ENCODE measurements at places on chromosomes 6 and 20.

DNA sequence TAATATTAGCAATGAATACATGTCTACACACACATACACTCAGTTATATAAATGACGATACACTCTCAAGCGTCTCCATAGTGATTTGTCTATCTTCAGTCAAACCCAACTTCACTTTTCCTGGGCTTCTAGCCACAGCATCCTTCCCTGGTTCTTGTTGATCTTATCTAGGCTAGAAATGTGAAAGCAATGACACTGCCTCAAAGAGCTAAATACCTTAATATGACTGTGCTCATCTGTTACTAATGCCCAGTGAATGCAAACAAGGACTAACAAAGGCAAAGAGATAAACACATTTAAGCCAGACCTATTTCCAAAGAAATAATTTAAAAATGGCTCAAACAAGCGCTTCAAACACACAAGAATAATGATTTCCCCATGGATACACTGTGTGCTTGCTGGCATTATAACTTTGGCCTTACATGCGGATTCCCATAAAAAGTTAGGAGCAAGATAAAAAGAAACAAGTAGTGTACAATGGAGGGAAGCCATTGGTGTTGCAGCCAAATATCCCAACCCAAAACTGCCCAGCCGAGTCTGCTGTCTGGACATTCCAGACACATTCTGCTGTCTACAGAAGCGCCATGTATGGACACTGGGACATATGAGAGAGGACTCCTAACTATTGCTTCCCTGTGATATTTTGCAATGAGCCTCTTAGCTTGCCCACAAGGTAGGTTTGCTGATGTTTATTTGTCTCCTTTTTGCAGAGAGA is 19.5 kb upstream of the DAAM2 start:
- no peak for DNase-seq

- DNase-seq: no peak
Observed at GRCh38 chr6:157120534-157121232, 202.6 kb downstream of the TMEM242 start.

DNA sequence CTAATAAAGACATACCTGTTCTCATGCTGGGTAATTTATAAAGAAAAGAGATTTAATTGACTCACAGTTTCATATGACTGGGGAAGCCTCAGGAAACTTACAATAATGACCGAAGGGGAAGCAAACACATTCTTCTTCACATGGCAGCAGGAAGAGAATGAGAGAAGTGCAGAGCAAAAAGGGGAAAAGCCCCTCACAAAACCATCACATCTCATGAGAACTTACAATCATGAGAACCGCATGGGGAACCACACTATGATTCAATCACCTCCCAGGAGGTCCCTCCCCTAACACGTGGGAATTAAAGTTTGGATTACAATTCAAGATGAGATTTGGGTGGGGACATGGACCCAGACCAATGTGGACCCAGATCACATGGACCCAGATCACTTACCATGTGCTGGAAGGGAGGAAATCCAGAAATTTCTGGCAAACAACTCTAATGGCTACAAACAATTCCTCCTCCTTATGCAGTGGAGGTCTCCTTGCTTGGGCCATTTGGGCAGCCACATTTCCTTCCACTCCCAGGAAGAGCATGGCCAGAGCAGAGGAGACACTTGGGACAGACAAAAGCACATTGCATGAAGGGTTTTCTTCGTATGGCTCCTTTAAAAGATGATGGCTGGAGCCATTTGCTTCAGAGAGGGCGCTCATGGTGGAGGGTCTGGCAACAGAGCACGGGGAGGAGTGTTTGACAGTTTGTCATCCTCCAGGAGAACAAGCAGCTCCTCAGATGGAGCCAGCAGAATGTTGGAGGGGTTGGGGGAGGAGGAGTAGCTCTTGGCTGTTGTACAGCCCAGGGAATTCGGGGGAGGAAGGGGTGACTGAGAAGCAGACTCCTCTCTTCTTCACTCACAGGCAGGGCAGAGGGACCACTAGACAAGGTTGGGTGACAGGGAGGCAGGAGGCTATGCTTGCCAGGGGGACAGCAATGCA is 30.4 kb downstream of the SERPINB9 start:
- DNase-seq: no peak

GRCh38 chr6:142810952-142811514 is 133.9 kb downstream of the HIVEP2 start:
- DNase-seq: no peak

GRCh38 chr6:53426667-53427270 is 78.0 kb upstream of the ELOVL5 start:
- DNase-seq: no peak

DNA sequence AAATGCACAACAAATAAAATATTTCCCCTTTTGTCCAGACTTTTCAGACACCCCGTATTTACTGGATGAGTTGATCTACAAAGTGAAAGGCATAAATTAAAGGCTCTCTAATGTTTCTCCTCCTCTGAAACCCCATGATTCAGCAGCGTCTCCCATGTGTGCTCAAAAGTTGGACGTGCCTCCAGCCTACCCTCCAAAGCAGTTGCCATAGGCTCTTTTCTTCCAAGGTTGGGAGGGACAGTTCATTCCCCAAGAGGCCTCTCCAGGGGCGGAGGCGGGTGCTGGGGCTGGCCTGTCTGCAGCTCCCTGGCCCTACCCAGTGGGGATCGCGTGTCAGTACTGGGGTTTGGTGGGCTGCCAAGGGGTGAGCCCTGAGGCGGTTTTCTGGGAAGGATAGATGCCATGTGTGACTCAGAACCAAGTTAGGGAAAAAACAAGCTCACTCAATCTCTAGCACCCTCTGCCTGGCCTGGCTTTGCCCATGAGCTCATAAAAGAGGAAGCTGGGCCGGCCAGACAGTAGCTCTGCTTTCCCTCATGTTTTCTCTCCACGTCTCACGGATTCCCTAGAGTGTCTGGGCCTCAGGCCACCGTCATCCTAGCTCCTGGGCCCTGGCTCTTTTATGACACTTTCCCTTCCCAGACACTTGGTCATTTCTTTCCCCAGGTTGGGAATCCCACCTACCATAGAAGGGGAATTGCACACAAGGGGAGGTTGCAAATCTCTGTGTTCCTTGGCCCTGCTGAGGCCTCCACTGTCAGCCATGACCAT is 8.0 kb upstream of the IER3 start:
- DNase-seq: no peak

- DNase-seq: no peak
Observed at GRCh38 chr6:165895421-165896165, 232.6 kb upstream of the PDE10A start.

- no peak for DNase-seq
Observed at GRCh38 chr6:6678185-6678671, 89.7 kb downstream of the LY86 start.

DNA sequence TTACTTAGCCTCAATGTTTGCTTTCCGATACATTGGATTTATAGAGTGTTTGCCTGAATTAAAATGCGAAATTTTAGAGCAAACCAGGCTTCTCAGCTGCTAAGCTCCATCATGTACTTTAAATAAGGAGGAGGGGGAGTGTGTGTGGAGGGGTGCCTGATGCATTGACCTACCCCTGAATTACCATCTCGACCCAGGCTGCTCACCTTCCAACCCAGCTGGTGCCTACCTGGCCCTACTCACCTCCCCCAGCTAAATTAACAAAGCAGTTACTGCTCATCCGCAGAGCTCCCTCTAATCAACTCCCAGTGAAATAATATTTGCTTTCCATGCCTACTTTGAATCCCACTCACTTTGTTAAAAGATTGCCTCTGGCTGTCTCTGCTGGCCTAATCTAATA is 544.5 kb downstream of the MAFB start:
- DNase-seq: no peak

DNA sequence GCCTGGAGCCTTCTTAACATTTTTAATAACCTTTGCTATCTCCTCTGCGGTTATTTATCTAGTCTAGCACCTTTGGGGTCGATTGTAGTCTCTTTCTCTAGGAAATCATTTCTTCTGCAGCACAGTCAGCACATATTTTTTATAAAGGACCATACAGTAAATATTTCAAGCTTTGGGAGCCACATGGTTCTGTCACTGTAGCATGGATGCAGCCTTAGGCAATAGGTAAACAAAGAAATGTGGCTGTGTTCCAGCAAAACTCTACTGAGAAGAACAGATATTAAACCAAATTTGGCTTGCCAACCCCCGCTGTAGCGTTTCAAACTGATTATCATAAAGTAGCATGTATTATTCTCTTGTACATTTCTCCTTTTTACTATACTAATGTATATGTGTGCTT is 95.7 kb downstream of the SLC23A2 start:
- DNase-seq: no peak

DNA sequence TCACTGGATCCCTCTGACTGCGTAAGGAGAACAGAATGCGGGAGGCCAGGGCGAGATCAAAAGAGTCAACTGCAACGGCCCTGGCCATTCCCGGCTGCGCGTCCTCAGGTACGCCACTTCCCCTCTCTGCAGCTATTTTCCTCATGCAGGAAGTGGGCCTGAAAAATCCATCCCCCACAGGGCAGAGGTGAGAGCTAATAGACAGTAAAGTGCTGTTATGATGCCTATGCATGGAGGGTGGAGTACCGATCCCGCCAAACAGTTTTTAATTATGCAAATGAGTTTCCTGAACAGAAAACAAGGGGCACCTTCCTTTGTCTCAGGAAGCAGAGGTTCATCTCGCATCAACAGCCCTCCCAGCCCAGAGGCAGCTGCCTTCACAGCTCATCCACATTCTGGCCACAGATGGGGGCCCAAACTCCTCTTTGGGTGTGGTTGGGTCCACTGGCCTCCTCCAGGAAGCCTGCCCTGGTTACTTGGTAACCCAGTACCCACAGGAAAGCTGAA is 9.3 kb downstream of the PREX1 start:
- peak; percentile 32 for DNase-seq

- no peak for DNase-seq
Observed at GRCh38 chr6:169854083-169854725, 102.8 kb downstream of the ERMARD start.

DNA sequence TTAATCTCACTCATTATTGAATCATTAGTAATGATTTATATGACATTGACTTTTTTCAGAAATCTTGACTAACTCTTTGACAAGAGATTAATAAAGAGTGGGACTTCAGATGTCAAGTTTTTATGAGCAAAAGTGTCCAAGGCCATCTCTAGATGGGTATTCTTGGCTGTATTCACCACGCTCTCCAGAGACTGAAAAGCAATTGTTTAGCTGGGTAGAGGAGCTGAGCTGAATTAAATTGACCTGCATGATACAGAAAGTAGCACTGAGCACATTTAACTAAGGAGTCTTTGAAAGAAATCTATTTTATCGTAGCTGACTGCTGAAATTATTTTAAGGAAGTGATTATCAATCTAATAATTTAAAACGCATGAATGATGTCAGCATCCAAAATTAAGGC is 89.4 kb downstream of the LINC00237 start:
- no peak for DNase-seq

DNA sequence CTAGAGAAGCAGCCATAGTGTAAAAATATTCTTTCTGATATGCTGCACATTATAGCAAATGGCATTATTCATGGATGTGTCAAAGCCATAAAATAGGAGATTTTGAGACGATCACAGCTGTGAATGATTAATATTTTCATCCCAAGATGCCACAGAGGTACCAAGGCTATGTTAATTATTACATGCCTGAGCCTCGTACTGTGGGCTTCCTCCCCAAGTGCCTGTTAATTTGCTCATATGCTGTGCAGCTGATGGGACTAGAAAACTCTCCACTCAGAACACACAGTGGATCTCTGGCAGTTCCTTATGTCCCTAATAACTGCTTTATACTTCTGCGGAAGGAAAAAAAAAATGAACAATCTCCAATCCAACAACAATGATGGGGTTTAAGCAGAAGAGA is 184.9 kb upstream of the TSHZ2 start:
- DNase-seq: no peak

GRCh38 chr6:111600588-111601445 is 4.9 kb downstream of the TRAF3IP2 start:
- no peak for DNase-seq

DNA sequence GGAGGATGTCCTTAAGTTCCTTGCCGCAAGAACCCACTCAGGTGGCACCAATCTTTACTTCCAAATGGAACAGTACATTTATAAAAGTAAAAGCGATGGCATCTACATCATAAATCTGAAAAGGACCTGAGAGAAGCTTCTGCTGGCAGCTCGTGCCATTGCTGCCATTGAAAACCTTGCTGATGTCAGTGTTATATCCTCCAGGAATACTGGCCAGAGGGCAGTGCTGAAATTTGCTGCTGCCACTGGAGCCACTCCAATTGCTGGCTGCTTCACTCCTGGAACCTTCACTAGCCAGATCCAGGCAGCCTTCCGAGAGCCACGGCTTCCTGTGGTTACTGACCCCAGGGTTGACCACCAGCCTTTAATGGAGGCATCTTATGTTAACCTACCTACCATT is 191.7 kb downstream of the TRIM27 start:
- no peak for DNase-seq

- no peak for DNase-seq
Observed at GRCh38 chr20:44532981-44533331, 11.1 kb upstream of the SERINC3 start.

GRCh38 chr6:44733868-44734267 is 346.4 kb downstream of the CDC5L start:
- DNase-seq: no peak

DNA sequence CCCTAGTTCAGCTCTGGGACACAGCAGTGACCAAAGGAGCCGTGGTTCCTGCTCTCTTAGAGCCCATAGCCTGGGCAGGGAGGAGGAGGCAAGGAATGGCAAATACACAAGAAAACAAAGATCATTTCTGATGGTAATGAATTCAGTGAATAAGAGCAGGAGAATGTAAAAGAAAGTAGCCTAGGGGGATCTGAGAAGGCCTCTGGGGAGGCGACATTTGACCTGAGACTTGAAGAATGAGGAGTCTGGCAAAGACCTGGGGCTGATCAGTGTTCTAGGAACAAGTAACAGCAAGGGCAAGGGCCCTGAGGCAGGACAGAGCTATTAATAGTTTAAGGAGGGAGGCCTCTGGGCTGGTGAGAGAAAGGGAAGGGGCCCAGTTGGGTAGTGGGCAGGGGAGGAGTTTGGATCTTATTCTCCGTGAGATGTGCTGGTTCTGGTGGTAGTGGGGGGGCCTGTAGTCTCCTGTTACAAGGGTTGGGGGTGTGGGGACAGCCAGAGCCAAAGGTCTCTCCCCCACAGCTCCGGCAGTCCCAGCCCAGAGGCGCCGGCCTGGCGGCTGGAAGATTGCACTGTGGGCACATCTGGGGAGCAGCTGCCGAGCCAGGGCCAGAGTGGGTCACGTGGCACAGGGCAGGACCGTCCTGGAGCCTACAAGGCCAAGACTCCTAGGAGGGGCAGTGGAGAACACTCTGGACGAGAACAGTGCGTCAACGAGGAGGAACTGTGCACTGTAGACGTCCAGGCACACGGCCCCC is 9.3 kb upstream of the ID1 start:
- no peak for DNase-seq

DNA sequence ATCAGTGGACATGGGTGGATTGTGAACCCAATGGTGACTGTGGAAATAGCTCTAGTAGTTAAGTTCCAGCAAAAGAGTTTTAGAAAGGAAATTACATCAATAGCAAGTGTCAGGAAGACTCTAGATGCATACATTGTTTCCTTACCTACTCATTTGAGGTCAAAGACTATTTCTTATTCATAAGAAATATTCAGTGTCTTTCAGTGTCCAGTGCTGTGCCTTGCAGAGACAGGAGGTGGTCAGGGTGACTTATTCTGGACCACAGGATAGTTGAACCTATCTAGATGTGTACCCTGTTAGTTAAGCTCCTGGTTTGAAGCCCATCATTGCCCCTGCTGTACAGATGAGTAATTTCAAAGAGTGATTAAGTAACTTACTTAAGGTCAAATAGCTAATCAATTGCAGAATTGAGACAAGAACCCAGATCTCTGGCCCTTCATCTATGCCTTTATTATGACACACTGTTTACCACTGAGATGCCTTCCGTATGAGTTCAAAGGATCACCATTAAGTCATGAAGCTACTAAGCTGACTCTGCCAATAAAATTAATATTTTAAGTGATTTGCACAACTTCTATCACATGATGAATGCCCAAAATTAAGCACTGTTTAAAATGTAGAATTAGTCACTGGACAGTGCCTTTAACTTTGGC is 136.1 kb downstream of the PDSS2 start:
- no peak for DNase-seq

Data from activated effector memory CD4-positive, alpha-beta T cell treated with Interleukin-2 at 50 U/mL for 16 hours (primary cell).